ENCODE measurements at places on chromosomes 12 and 14.

- no peaks in the 10 kb centered on the region for H3K36me3 ChIP-seq
- H3K4me3 ChIP-seq: peak within 1 kb of the TSS; percentile 46
- H3K4me1 ChIP-seq: peaks cover 9% of the 10 kb centered on the region
- H3K27me3 ChIP-seq: peaks cover 14% of the 10 kb centered on the region
- DNase-seq: no peak
These were observed at the start of gene PLEK2 for GRCh38 chr14:67411820-67412421. Gene PLEK2 (minus strand): TSS chr14:67412165. CDS start chr14:67412059, 106 bp downstream.

DNA sequence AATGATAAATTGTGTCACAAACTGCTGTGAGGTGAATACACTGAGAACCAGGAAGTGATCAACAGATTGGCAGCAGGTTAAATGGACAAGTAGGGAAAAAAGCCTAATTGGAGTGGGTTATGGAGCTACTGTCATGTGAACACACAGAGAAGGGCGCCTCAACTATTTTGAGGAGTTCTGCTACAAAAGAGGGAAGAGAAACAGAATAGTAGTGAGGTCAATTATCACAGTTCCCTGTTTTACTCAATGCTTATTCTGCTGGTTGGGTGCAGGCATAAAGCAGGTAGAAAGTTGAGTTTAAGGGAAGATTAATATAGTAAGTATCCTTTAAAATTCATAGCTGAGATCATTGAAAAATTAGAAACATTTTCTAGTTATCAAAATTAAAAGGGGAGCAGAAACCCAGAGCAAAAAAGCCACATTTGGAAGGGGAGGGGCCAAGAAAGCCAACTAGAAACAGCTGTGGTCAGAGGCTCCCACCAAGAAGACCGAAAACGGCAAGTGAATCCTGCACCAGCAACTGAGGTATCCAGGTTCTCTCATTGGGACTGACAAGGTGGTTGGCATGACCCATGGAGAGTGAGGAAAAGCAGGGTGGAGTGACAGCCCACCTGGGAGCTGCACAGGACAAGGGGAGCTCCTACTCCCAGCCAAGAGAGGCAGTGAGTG, 105.7 kb downstream of the ZC3H14 start:
- no peaks in the 10 kb centered on the region for H3K27me3 ChIP-seq
- H3K4me3 ChIP-seq: no peak overlapping the region
- peaks cover 9% of the 10 kb centered on the region for H3K36me3 ChIP-seq
- no peak for DNase-seq

DNA sequence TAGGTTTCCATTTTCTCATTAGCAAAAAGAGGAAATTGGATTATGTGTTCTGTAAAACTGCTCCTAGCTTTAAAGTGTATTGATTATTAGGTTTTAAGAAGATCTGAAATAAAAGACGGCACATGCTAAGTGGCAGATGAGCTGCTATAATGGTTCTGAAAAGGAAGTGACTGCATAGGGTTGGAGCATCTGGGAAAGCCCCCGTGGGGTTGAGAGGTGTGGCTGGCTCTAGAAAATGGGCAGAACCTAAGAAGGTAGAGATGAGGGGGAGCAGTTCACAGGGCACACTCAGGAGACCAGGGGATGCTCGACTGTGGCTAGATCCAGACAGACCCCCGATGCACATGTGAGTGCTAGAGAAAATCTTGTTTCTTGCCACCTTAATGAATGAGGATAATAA, 1.9 kb downstream of the IFNG-AS1 start:
- peaks cover 6% of the 10 kb centered on the region for H3K36me3 ChIP-seq
- DNase-seq: peak; percentile 57
- H3K27ac ChIP-seq: peak overlapping the region; percentile 37
- peak overlapping the region; percentile 4 for H3K4me3 ChIP-seq
- H3K4me1 ChIP-seq: peaks cover 32% of the 10 kb centered on the region
- H3K27me3 ChIP-seq: no peaks in the 10 kb centered on the region

GRCh38 chr12:106106061-106106566, 32.6 kb downstream of the NUAK1 start:
- no peak overlapping the region for H3K4me3 ChIP-seq
- peaks cover 41% of the 10 kb centered on the region for H3K27me3 ChIP-seq
- no peak for DNase-seq
- peaks cover 1% of the 10 kb centered on the region for H3K4me1 ChIP-seq

DNA sequence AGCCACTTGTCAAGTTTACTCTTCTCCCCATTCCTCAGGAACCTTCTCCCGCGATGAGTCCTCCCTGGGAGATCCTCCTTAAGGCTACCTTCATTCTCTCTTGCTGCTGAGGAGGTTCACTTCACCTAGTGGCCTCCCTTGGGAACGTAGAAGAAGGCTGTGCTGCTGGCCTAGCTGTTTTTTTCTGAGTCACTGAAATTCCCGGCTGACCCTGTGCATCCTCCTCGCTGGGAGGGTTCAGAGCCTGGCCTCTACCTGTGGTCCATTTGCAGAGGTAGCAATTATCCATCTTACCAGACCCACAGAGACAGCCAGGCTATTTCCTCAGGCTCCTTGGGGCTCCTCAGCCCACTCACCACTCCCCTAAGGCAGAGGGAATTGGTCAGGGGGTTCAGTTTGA, 4.6 kb downstream of the KRT82 start:
- no peak for DNase-seq
- H3K4me1 ChIP-seq: no peaks in the 10 kb centered on the region
- H3K4me3 ChIP-seq: no peak overlapping the region

DNA sequence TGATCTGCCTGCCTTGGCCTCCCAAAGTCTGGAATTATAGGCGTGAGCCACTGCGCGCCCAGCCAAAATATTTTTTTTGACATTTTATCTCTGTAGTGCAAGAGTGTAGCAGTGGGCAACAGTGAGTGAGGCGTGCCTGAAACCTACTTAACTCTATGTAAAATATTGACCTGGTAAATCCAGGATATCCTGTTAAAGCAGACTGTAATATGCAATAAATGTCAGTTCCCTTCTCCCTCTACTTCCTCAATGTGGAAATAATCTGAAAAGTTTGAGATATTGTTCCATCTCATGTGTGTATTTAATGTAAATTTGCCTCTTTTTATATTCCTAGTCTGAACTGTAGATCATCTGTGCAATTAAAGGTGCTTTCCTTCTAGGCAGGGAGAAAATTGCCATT, 9.5 kb upstream of the CDK17 start:
- H3K27me3 ChIP-seq: no peaks in the 10 kb centered on the region
- DNase-seq: no peak
- no peaks in the 10 kb centered on the region for H3K36me3 ChIP-seq
- H3K27ac ChIP-seq: no peak overlapping the region
- H3K4me3 ChIP-seq: no peak overlapping the region

DNA sequence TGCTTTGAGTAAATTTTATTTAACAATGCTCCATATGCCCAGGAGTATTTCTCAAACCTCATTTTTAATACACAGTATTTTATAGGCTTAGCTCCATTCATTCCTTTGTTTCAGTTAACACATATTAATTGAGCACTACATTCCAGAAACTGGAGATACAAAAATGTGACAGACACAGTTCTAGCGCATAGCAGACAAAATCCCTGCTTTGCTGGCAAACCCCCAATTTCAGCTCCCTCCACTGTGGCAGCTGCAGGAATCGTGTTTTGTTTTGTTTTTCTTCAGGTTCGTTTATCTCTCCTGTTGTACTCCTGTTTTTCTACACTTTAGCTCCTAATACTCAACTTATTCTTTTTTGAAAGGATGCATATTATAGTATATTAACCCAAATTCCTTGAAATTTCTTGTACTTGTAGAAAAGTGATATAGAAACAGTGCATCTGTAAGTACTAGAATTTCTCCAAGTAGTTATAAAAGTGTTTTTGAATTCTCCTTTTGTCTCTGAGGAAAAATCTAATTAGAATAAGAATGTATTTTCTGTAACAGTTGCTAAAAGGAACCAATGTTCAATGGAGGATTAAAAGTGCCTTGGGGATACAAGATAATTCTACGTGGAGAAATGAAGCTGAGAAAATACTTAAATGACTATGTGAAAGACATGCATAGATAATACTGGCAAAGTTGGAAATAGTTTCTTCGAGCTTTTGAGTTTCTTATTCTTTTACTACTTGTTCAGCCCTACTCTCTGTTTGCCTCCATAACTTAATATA, 6.4 kb upstream of the RAB21 start:
- H3K36me3 ChIP-seq: no peaks in the 10 kb centered on the region
- H3K4me3 ChIP-seq: no peak overlapping the region
- H3K27ac ChIP-seq: no peak overlapping the region
- H3K4me1 ChIP-seq: no peaks in the 10 kb centered on the region

- no peak for DNase-seq
- no peak overlapping the region for H3K4me3 ChIP-seq
- no peaks in the 10 kb centered on the region for H3K4me1 ChIP-seq
- no peak overlapping the region for H3K27ac ChIP-seq
- peaks cover 8% of the 10 kb centered on the region for H3K27me3 ChIP-seq
These were observed 17.4 kb upstream of the DEGS2 start for GRCh38 chr14:100176811-100177327.

DNA sequence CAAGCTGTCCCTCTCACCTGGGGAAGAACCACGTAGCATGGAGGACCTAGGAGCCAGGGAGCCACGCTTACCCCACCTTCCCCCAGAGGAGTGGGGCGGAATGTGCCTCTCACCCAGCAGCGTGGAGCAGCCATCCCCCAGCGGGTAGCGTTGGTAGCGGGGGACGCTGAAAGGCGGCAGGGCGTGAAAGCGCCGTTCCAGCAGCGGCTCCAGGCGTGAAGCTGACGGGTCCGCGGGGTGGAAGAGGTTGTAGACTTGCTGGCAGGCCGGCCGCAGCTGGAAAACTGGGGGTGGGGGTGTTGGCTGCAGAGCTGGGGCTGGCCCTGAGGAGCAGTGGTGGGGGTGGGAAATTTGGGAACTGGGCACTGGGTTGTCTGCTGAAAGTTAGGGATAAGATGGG, 11.9 kb downstream of the ARL6IP4 start:
- H3K36me3 ChIP-seq: no peaks in the 10 kb centered on the region
- H3K4me1 ChIP-seq: peaks cover 6% of the 10 kb centered on the region
- no peak overlapping the region for H3K27ac ChIP-seq
- no peak overlapping the region for H3K4me3 ChIP-seq
- H3K27me3 ChIP-seq: no peaks in the 10 kb centered on the region

DNA sequence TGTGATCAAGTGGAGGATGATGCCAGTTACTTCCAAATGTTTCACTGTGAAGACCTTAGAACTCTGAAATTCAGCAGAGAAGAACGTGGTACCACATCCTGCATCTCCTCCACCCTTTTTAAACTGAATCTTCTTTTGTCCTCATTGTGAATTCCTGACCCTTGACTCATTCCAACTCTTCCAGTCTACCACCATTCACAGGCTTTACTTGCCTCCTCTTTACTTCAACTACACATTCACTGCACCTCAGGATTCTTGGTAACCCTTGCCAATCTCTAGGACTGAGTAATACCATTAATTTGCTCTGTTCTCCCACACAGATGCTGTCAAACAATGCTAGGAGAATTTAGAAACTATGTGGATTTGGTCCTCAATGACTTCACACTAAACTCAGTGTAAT, 37.3 kb downstream of the PPP1R12A start:
- peaks cover 19% of the 10 kb centered on the region for H3K4me1 ChIP-seq
- H3K36me3 ChIP-seq: peaks cover 21% of the 10 kb centered on the region
- no peak overlapping the region for H3K27ac ChIP-seq
- no peak overlapping the region for H3K4me3 ChIP-seq
- no peak for DNase-seq

DNA sequence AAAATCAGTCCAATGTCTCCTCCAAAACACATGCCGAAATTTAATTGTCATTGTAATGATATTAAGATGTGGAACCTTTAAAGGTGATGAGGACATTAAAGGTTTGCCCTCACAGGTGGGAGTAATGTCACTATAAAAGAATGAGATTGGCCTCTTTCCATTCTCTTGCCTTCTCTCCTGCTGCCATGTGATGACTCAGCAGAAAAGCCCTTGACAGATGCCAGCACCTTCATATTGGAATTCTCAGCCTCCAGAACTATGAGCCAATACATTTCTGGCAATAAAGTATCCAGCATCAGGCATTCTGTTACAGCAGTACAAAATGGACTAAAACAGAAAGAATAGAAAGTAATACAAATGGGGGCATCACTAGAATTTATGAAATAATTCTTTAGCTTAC, 609.7 kb downstream of the SLC16A7 start:
- no peaks in the 10 kb centered on the region for H3K36me3 ChIP-seq
- H3K27ac ChIP-seq: no peak overlapping the region
- DNase-seq: no peak
- H3K4me3 ChIP-seq: no peak overlapping the region
- no peaks in the 10 kb centered on the region for H3K4me1 ChIP-seq

DNA sequence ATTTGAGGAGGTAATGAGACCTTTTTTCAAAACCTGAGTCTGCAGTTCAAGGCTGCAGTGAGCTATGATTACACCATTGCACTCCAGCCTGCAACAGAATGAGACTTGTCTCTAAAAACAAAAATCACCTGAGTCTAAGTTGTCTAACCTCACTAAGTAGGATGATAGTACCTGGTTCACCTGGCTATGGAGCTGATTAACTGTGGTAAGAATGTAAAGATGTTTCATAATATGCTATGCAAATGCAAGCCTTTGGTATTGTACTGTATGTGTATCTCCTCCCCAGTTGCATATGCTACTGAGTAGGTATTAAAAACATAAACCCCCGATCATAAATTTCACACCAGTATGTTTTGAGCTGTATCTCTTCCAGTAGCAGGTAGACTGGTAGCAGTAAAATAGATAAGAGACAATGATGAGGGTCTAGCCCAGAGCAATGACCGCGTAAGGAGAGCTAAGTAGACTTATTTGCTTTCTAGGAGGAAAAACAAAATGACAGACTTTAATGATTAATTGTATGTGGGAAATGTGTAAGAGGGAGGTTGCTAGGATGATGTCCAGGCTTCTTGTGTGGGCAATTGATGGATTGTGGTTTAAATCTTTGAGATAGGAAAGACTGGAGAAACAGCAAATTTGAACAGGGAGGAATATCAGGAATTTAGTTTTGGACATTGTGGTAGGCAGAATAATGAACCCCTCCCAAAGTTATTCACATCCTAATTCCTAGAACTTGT, 41.6 kb upstream of the EGLN3 start:
- H3K36me3 ChIP-seq: no peaks in the 10 kb centered on the region
- peaks cover 2% of the 10 kb centered on the region for H3K27me3 ChIP-seq
- H3K4me1 ChIP-seq: peaks cover 7% of the 10 kb centered on the region
- DNase-seq: no peak
- H3K4me3 ChIP-seq: no peak overlapping the region
- no peak overlapping the region for H3K27ac ChIP-seq

GRCh38 chr14:77923131-77923936, 123.4 kb downstream of the ADCK1 start:
- no peak overlapping the region for H3K27ac ChIP-seq
- no peak overlapping the region for H3K4me3 ChIP-seq
- H3K4me1 ChIP-seq: peaks cover 2% of the 10 kb centered on the region
- no peak for DNase-seq
- no peaks in the 10 kb centered on the region for H3K27me3 ChIP-seq
- H3K36me3 ChIP-seq: no peaks in the 10 kb centered on the region

GRCh38 chr12:47636908-47637780, 68.7 kb downstream of the RPAP3 start:
- no peak overlapping the region for H3K4me3 ChIP-seq
- H3K36me3 ChIP-seq: peaks cover 65% of the 10 kb centered on the region
- H3K27ac ChIP-seq: no peak overlapping the region
- H3K27me3 ChIP-seq: no peaks in the 10 kb centered on the region
- H3K4me1 ChIP-seq: peaks cover 4% of the 10 kb centered on the region
